ENCODE measurements at places on chromosomes 16 and 17.

DNA sequence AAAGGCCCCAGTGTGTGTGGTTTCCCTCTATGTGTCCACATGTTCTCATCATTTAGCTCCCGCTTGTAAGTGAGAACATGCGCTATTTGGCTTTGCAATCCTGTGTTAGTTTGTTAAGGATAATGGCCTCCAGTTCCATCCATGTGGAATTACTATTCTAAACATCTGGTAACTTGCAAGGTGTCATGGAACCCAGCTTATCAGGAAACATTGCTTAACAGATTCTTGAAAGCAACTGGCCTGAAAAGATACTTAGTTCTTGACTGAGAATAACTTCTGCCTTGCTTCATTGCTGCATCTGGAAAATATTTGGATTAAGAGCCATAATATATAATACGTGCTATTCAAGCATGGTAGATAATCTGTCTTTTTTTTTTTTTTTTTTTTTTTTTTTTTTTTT is 27.8 kb downstream of the PAFAH1B1 start:
- no peak for DNase-seq

DNA sequence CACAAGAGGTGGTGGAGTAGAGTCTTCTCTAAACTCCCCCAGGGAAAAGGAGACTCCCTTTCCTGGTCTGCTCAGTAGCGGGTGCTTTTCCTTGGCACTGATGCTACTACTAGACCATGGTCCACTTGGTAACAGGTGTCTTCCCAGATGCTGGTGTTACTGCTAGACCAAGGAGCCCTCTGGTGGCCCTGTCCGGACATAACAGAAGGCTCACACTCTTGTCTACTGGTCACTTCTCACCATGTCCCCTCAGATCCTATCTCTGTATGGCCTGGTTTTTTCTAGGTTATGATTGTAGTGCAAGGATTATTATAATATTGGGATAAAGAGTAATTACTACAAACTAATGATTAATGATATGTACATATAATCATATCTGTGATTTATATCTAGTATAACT is 49.7 kb upstream of the ARL4D start:
- no peak for DNase-seq

DNA sequence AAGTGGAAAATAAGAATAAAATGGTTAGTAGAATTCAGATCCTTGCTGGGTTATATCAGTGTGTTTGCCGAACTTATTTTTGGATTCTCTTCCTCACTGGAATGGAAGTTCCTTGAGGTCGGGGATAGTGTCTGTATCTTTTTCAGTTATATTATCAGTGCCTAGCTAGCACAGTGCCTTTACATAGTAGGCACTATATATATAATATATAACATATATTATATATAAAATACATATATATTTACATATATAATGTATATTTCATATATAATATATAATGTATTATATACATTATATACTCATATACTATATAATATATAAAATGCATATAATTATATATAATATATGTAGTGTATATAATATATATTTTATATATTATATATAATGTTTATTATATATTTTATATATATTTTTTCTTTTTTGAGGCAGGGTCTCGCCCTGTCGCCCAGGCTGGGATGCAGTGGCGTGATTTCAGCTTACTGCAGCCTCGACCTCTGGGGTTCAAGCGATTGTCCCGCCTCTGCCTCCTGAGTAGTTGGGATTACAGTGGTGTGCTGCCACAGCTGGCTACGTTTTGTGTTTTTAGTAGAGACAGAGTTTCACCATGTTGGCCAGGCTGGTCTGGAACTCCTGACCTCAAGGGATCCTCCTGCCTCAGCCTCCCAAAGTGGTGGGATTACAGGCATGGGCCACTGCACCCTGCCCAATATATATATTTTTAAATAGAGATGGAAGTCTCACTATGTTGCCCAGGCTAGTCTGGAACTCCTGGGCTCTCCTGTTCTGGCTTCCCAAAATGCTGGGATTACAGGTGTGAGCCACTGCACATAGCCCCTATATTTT is 3.2 kb downstream of the NFATC3 start:
- no peak for DNase-seq

DNA sequence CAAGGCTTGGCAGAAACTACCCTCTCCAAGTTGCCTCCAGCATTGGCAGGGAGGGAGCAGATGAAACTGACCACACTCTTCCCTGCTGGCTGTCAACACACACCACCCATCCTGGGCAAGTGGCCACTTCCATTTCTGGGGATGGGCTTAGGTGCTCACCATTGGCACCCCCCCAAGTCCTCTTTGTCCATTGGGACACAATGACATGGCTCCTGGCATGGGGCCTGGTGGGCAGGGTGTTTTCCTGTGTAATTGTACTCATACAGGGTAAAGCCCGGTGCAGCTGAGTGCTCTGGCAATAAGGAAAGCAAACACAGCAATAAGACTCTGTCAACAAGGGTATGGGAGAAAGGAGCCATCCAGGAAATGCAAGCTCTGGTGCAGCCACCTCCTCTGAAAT is 22.6 kb downstream of the SCNN1B start:
- DNase-seq = no peak

- DNase-seq = peak; percentile 70
Measured at GRCh38 chr16:56851671-56852400, 13.2 kb upstream of the SLC12A3 start.

GRCh38 chr17:58513965-58514769 is at the start of gene MTMR4:
MTMR4 (minus strand) TSS chr17:58514638; CDS start chr17:58514407, 231 bp downstream.
- peak; percentile 92 for DNase-seq

DNA sequence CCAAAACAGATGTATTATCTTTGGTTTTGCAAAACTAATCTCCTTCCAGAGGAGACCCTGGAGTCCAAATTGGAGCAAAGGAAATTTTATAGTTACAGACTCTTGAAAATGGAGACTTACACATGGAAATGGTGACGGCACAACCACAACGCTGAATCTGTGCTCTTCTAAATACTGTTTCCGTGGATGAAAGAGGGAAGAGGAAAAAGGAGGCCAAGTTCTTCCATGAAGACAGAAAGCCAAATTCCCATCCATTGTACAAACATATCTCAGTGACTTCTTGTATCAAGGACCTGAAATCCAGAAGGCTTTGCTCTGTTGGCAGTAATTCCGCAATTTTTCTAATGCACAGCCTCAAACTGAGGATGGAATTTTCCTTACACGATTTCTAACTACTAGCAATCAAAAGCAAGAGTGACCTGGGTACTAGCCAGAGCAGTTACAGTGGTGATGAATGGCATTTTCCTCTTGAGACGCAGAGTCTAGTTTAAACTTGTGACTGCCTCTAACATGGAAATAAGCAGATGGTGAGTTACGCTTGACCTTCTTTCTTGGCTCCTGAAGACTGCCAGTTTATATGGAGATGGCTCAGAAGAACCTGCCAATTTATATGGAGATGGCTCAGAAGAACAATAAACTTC is 38.5 kb downstream of the VPS53 start:
- DNase-seq = no peak

GRCh38 chr17:20234276-20234675 is 225.1 kb downstream of the SPECC1 start:
- no peak for DNase-seq

DNA sequence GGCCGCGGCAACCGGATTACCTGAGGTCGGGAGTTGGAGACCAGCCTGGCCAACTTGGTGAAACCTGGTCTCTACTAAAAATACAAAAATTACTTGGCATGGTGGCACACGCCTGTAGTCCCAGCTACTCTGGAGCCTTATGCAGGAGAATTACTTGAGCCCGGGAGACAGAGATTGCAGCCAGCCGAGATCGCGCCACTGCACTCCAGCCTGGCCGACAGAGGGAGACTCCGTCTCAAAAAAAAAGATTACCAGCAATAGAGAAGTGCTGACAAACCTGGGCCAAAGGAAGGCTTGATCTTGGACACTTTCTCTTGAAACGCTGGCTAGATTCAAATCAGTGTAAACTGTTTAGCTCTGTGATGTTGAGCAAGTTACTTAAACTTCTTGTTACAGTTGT is 4.3 kb downstream of the MT1H start:
- DNase-seq = no peak

DNA sequence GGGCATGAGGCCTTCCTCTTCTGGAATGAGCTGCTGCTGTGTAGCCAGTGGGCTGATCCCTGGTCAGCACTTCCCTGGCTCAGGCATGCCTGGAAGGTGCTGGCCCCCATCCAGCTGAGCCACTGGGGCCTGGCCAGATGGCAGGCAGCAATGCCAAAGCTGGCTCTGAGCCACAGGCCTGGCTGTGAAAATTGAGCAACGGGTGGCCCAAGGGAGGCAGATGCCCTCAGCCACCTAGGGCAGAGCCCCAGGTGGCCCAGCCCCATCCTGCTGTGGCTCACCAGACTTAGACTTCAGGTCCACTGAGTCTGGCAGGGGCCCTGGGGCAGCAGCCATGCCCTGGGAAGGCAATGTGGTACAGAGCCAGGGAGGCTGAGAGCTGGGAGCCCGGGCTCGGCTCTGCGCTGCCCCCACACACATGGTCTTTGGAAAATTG is 8.5 kb upstream of the CRHR1 start:
- DNase-seq = no peak

- DNase-seq = no peak
Measured at GRCh38 chr17:18974407-18975149, 22.6 kb downstream of the SLC5A10 start.

GRCh38 chr16:79628988-79629387 is 28.5 kb upstream of the MAF start:
- DNase-seq = no peak

- DNase-seq = no peak
Measured at GRCh38 chr16:85366031-85366763, 246.9 kb upstream of the GSE1 start.

Measured in adipocyte (in vitro differentiated cells).